ENCODE measurements at places on chromosomes 13 and 19. TPM values are rescaled to one million over a fixed set of nuclear protein-coding genes. Genes with fewer than 3 reads are reported as not detected.

FGF22 gene
- total RNA-seq, result not detected

SIGLEC6 gene
- total RNA-seq, result 2.0 TPM

JSRP1 gene
- 0.45 TPM for total RNA-seq

ADGRE2 gene
- total RNA-seq, result 2.2 TPM

KEAP1 gene
- 88.7 TPM for total RNA-seq

ZGLP1 gene
- 2.4 TPM for total RNA-seq

CYSLTR2 gene
- 3.7 TPM for total RNA-seq

PGLYRP1 gene
- not detected for total RNA-seq

RNF225 gene
- total RNA-seq, result 0.27 TPM

APOE gene
- total RNA-seq, result 0.48 TPM

FBXW9 gene
- 6.2 TPM for total RNA-seq

UTP14C gene
- 12.9 TPM for total RNA-seq

GTF2F2 gene
- total RNA-seq, result 19.9 TPM

FFAR1 gene
- total RNA-seq, result not detected

LIN7B gene
- total RNA-seq, result 4.2 TPM

MRPS31 gene
- 32.3 TPM for total RNA-seq

PEG3 gene
- total RNA-seq, result not detected

CEACAM7 gene
- not detected for total RNA-seq

FBN3 gene
- not detected for total RNA-seq

YJEFN3 gene
- 9.5 TPM for total RNA-seq

DDX49 gene
- 58.7 TPM for total RNA-seq

ATXN8OS gene
- total RNA-seq, result not detected

SCGB2B2 gene
- 0.77 TPM for total RNA-seq

C5AR1 gene
- total RNA-seq, result 1.7 TPM

ADM5 gene
- 4.9 TPM for total RNA-seq

PABPC3 gene
- total RNA-seq, result 0.34 TPM

KIR3DL1 gene
- not detected for total RNA-seq

TLE6 gene
- 1.0 TPM for total RNA-seq

PTGIR gene
- 29.1 TPM for total RNA-seq

RFPL4A gene
- total RNA-seq, result not detected

IL11 gene
- total RNA-seq, result 0.61 TPM

CEACAM19 gene
- total RNA-seq, result 0.68 TPM

NKPD1 gene
- 0.18 TPM for total RNA-seq

SCN1B gene
- total RNA-seq, result 0.52 TPM

ZNF468 gene
- total RNA-seq, result 18.7 TPM

CARM1 gene
- total RNA-seq, result 38.6 TPM

PNMA8A gene
- total RNA-seq, result not detected

ZNF681 gene
- 3.8 TPM for total RNA-seq

OR7C1 gene
- not detected for total RNA-seq

FLT1 gene
- 1.1 TPM for total RNA-seq

AMH gene
- total RNA-seq, result 5.9 TPM

ZNF254 gene
- 11.2 TPM for total RNA-seq

SHISA2 gene
- total RNA-seq, result 0.41 TPM

IFNL1 gene
- 0.25 TPM for total RNA-seq

PRR12 gene
- total RNA-seq, result 43.3 TPM

BRME1 gene
- total RNA-seq, result 10.5 TPM

NOP53 gene
- 286 TPM for total RNA-seq

KIR3DL2 gene
- 0.73 TPM for total RNA-seq

DCT gene
- 0.05 TPM for total RNA-seq

PDE4C gene
- total RNA-seq, result not detected

NOSIP gene
- 172 TPM for total RNA-seq

SBK3 gene
- not detected for total RNA-seq

Measured in T-helper 2 cell treated with Interferon-gamma antibody and Interleukin-4, amounts not matched to agents 100 ng/mL and 5 ng/mL, for 36 hours (primary cell).